ENCODE measurements at places on chromosomes 2 and 18.

GRCh38 chr2:201257956-201258665, 2.2 kb upstream of the CASP8 start:
- no peak for DNase-seq

- DNase-seq = no peak
Observed at GRCh38 chr18:21112140-21112473, 494 bp upstream of the ROCK1 start.

DNA sequence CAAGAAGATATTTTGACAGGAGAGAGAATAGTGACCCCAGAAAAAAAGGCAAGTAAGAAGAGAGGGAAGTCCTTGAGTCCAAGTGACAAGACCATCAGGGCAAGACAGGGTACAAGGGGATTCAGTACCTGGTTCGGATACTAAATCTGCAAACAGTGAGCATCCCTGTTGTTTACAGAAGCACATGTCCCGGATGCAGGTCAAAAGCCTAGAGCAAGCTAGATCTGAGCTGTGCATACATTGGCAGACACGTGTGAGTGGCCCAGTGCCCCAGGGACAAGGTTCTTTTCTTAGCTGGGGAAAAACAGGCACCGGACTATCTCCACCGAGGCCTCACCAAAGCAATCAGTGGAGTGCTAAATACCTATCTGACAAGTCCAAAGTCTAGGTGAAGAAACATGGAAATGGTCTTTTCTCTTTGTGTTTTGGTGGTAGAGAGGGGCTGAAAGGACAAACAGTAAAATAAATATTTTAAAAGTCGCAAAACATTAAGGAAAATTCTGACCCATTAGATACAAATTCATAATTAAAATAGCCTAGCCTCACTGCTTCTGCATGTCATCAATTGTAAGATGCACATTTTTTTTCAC, 165.2 kb downstream of the SUCLG1 start:
- no peak for DNase-seq

GRCh38 chr2:179449010-179449409, 184.4 kb upstream of the SESTD1 start:
- DNase-seq = no peak

DNA sequence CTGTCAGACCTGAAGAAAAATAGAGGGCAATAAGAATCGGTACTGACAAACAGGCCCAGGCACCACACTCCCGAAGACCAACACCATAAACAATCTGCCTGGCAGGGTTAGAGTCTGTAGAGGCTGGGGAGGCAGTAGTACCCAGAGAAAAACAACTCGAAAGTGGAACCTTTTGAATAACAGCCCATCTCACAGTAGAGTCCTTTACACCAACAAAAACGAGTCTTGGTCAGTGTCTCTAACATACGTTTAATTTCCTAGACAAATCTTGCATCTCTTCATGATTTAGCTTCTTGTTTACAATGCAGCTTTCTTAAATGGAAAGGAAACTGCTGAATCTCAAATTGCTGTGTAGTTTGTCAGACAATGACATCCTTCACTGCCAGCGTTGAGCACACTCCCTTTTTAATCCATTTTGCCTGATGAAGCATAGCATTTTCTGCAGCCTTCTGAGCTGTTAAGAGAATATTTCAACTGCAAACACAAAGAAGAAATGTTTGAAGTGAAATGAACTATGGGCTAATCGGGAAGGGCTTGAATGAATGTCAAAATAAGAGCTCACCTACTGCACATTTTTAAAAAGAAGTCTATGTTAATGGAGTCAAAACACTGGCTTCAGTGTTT, 73.1 kb upstream of the DSG1 start:
- no peak for DNase-seq

DNA sequence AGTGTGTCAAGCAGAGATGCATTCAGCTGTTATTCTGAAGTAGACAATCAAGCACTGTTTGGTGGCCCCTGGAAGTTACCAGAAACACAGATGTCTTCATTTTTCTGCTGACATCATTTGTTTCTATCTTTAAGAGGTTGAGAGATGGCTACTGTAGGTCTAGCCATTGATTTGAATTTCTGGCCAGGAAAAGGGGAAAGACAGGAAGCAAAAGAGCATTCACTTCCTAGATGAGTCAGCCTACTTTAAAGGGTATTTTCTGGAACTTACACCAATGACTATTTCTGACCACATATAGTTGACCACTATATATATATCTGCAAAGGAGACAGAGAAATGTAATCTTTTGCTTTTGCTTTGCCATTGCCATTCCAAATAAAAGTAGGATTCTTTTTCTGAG, 900.1 kb upstream of the SOX11 start:
- no peak for DNase-seq

- no peak for DNase-seq
Observed at GRCh38 chr18:9648431-9649163, 34.2 kb upstream of the PPP4R1 start.

DNA sequence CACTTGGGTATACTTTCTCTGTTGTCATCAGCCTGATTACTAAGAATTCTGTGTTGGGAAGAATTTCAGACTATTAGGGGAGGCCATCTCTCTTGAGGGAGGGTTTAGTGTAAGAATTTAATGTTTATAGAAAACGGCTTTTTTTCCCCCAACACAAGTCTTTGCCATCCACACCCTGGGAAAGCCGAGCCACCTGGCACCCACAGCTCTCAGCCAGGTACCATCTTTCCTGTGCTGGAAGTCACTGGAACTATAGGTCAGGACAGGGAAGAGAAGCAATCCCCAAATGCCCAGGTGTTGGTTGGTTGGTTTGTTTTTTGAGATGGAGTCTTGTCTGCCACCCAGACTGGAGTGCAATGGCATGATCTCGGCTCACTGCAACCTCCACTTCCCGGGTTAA, 155.1 kb downstream of the SMAD7 start:
- DNase-seq = no peak

- DNase-seq = no peak
Observed at GRCh38 chr18:63683152-63683551, 19.6 kb upstream of the SERPINB11 start.

- no peak for DNase-seq
Observed at GRCh38 chr18:5500158-5500939, 43.4 kb downstream of the EPB41L3 start.

GRCh38 chr2:148640767-148641166, 3.8 kb upstream of the EPC2 start:
- DNase-seq = no peak

DNA sequence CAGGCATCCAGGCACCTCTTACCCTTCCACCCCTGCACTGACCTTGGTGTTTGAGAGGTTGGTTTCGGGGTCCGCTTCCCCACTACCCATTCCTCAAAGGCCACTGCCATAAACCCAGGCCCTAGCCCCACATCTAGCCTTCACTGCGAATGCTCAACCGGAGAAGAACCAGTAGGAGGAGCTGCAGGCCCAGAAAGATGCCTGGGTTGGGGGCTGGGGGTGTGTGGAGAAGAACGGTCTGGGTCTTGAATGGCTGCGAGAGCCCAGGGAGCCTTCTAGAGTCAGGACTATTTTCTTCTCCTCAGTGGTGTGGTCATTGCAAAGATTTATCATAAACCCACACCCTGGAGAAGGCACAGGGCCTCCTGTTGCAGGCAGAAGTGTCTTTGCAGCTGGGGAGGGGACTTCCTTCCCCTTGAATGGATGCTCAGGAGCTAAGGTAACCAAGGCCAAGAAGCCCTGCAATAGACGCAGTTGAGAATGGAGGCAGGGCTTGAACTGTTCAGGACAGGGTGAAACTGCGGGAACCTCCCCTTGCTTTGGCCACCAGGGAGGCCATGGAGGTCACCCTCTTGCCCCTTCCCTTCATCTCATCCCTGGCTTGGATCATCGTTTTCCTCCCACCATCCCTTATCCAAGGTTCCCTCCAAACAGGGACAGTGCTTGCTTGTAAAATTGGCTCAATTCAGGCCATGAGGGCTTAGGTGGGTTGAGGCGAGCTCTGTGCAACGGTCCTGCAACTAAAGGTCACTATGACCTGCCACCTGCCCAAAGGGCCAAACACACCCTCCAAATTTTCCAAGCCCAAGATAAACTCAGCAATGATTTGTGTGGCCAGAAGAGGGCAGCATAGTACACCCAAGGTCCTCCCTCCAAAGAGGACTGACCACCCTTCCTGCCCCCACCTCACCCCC, 20.9 kb downstream of the THNSL2 start:
- peak; percentile 57 for DNase-seq

- no peak for DNase-seq
Observed at GRCh38 chr18:58691256-58691655, 20.0 kb downstream of the MALT1 start.

DNA sequence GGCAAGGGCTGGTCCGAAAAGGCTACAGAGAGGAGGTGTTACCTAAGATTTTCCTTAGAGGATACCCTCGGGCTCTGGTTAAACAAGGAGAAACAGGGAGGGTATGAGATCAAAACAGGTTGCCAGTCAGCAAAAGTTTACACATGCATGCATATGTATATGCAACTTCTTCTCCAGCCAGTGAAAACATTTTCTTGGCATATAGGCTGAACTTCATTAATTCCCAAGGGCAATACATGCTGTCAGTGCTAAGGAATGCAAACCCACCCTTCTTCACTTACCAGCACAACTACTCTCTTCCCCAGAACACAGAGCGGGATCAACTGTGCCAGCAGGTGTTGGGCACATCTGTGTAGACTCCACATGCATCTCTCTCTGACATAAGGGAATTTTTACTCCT, 176.0 kb downstream of the GFPT1 start:
- no peak for DNase-seq

- DNase-seq = no peak
Observed at GRCh38 chr18:35141567-35142274, 99.1 kb upstream of the ZNF397 start.

All from NCI-H345 (cell line).